ENCODE measurements at places on chromosomes 6 and 20.
A peak's percentile ranks its signal among the peaks of the same experiment; 100 is the strongest.

DNA sequence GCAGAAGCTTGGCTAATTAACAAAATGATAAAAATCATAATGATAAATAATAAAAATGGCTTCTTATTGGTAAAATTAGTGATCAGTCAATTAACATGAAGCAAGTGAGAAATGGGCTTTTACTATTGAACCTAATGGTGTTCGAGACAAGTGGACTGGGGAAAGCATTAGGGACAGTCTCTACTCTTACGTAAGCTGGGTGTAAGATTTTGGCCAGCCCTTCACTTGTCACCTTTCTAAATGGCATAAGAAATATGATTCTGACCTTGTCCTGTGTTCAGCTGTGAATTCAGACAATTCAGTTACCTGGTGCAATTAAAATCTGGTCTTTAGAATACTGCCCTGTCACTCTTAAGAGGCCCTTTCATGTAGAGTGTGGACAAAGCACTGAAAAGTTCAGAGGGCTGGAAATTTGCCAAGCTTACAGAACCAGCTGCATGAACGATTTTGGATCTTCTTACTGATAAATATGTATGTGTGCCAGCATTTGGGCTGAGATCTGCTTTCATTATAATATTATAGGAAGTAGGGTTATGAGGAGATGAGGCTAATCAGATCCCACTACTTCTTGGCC is 115.9 kb downstream of the QRSL1 start:
- DNase-seq, result no peak

GRCh38 chr20:52270696-52271095 is 79.1 kb upstream of the ZFP64 start:
- no peak for DNase-seq

GRCh38 chr20:10611357-10611756 is 62.4 kb downstream of the JAG1 start:
- DNase-seq, result peak; percentile 79

DNA sequence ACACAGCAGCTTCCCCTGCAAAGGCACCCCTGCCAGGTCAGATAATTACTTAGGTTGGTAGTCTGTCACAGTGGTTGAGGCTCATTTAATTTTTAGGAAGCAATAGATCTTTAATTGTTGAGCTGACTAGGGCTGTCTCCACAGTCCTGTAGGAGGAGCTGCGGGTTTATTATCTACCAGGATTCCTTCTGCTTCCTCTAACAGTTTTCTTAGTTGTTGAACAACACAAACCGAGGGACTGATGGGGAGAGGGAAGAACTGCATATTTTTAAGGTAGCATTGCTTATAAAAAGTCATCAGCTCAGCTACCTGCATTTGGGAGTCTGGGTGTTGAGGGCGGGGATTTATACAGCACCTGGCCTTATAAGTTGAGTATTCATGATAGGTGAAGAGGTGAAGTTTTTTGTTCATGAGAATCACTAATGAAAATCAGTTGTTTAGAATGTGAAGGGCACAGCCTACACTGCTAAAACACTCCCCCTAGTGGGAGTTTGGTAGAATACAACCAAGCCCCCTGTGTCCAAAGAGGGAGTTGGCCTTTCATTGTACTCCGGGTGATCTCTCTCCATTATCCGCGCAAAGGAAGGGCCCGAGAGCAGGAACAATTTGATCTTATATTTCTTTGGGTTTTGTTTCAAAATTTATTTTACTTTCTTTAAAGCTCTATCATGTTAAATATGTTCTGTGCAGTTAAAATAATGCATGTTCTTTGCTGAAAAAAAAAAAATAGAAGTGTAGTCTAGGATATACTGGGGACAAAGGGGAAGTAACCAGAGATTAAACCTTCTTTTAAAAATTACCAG is 69.6 kb downstream of the SSR1 start:
- peak; percentile 57 for DNase-seq

GRCh38 chr6:131635384-131636340 is 1.4 kb upstream of the ENPP3 start:
- no peak for DNase-seq

GRCh38 chr6:36544228-36544627 is 3.1 kb downstream of the STK38 start:
- no peak for DNase-seq

- DNase-seq, result no peak
Observed at GRCh38 chr20:10467681-10468339, 32.7 kb downstream of the SLX4IP start.

DNA sequence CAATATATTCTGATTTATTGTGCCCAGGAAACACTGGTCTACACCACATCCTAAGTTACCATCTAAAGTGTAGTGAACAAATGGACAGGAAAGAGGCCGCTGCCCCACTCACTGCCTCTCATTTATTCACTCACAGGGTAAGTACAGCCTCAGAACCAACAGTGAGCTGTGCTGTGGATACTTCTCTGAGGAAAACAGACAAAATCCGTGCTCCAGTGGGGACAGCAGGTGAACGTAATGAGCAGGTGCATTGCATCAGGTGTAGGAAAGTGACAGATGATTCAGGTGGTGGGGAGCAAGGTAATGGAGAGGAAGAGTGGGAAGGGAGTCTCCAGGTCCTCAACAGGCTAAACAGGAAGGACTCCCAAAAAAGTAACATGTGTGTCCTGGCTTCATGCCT is 8.4 kb upstream of the ULBP2 start:
- DNase-seq, result no peak

GRCh38 chr20:20063941-20064702 is 11.8 kb downstream of the CFAP61 start:
- no peak for DNase-seq

DNA sequence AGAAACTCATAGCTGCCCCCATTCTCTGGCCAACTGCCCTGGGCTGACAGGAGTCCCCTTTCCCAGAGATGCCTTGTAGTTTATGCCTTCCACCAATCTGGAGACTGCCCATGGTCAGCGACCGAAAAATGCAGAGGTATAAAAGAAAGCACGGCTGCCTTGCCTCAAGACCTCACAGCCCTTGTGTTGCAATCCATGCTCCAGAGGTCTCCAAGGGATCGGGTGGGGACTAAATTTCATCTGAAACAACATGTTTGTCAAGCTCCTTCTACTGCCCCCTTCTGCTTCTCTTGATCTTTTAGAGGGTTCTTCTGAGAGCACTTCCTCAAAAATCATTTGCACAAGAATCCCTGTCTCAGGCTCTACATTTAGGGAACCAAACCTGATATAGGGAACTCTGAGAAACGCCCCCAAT is 128.8 kb downstream of the PLCB1 start:
- DNase-seq, result no peak

- no peak for DNase-seq
Observed at GRCh38 chr20:57223648-57224489, 42.6 kb downstream of the BMP7 start.

DNA sequence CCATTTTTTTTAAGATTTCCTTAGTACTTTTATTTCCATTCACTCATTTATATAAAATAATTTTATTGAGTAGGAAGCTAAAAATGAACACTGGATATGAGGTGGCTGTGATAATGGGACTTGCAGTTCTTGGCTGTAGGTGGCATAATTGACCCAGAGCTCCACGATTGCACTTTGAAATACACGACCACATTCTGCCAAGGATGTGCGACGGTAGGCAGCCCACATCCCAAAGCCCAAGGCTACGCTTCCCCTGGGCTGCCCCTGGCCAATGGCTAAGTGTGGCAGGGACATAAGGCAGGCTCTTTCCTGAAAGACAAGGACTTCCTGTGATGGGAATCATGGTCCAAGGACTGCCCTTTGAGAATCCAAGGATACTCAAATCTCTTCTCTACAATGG is 43.7 kb upstream of the ADTRP start:
- no peak for DNase-seq

DNA sequence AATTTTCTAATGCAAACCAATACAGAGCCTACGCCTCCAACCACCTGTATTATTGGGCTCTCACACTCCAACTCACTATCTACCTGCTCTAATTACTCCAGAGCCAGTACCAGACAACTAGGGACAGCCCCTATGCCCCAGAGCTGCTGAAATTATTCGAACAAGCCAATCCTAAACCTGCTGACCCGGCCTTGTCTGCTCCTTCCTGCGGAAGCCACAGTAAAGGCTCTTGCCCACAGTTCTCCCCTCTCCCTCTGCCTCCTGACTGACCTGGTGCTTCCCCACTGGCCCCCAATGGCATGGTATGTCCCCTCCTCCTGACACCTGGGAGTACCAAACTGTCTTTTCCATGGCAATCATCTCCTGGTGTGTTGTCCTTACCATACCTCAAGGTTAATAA is 4.1 kb upstream of the TOX2 start:
- DNase-seq, result no peak

GRCh38 chr6:56541030-56541600 is 101.6 kb downstream of the DST start:
- DNase-seq, result no peak

GRCh38 chr6:128327890-128328289 is 192.5 kb downstream of the PTPRK start:
- DNase-seq, result peak; percentile 28

DNA sequence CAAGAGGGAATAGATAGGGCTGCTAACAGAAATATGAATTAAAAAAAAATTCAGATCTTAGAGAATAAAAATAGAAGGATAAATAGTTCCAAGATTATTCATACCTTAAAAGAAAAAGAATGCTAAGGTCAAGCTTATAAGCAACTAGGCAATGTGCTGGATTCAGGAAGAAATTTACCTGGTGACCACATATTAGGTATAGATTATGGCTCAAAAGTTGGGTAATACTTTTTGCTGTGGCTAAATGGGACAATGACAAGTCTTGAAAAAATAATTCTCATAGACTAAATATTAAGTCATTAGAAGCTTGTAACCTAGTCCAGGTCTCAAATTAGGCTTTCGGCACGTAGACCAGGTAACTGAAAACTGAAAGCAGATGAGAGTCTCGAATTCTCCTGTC is 17.2 kb downstream of the MAP3K5 start:
- DNase-seq, result no peak

- DNase-seq, result peak; percentile 79
Observed at GRCh38 chr20:45934046-45934585, 367 bp upstream of the PCIF1 start.

GRCh38 chr6:36442103-36442670 is 467 bp downstream of the PXT1 start:
- no peak for DNase-seq

- DNase-seq, result no peak
Observed at GRCh38 chr20:21238818-21239536, 64.2 kb upstream of the XRN2 start.

DNA sequence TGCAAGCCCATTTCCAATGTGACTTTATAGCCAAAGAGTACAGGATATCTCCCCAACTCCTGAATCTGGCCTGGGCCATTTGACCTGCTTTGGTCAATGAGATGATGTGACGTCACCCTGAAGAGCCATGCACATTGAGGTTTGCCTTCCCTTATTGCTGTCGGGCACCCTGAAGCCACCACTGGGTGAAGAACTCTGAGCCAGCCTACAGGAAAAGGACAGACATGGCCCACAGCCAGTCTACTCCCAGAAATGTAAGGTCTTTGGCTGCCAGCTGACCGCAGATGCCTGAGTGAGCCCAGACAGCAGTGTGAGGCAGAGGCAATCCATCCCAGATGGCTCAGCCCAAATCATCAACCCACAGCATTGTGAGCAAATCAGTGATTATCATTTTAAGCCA is 3.7 kb upstream of the SYNDIG1 start:
- DNase-seq, result no peak

GRCh38 chr6:159572439-159573110 is 120.5 kb downstream of the SOD2 start:
- no peak for DNase-seq

GRCh38 chr20:40414843-40415615 is 274.0 kb downstream of the MAFB start:
- no peak for DNase-seq

GRCh38 chr20:48787861-48788375 is 39.9 kb downstream of the PREX1 start:
- no peak for DNase-seq

GRCh38 chr6:6466967-6467761 is 121.4 kb upstream of the LY86 start:
- no peak for DNase-seq

GRCh38 chr6:143368426-143368825 is 82.1 kb downstream of the ADAT2 start:
- no peak for DNase-seq

GRCh38 chr6:1629316-1629715 is 19.6 kb downstream of the FOXC1 start:
- no peak for DNase-seq

GRCh38 chr6:131727868-131728267 is 17.1 kb upstream of the CTAGE9 start:
- no peak for DNase-seq

DNA sequence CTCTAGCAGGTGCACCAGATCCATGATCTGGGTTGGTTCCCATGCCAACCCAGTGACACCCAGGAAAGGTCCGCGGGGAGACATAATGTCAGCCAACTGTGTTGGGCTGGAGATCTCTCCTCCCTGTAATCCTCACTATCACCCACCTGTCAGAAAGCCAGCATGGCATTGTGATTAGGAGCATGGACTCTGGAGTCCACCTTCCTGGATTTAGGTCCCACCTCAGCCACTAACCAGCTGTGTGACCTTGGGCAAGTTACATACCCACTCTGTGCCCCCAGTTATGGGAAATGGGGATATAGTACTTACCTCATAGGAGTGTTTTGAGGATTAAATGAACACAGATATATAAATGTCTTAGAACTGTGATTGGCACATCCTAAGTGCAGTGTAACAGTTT is 97.9 kb downstream of the ZDHHC14 start:
- no peak for DNase-seq

DNA sequence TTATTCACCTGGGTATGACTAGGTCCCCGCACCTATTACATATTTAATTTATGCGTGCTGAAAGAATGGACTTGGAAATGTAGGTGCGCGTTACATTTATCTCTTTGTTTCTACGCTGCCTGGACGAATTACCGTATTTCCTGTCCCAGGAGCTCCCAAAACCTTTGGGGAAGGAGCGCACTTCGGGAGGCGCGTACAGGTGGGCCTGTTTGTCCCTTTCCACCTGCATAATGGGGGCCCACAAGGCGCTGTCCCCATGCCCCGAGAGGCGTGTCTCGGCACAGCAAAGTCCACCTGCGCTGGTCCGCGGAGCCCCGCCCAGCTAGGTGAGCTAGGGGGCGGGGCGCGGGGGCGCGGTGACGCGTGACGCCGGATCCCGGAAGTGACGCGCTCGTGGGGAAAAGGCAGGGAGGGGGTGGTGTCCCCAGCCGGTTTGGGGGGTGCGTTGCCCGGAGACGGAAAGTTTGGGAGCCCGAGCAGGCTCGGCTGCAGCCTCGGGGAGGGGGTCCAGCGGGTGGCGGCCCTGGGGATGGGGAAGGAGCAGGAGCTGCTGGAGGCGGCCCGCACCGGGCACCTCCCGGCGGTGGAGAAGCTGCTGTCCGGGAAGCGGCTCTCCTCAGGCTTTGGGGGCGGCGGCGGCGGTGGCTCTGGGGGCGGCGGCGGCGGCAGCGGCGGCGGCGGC is at the start of gene ANKS1A:
TSS of gene ANKS1A (plus strand) at position 382 of the 682 bp plus-strand sequence. CDS start at position 530, 148 bp downstream.
- peak; percentile 92 for DNase-seq

- DNase-seq, result no peak
Observed at GRCh38 chr20:5156675-5157448, 30.1 kb downstream of the CDS2 start.

- no peak for DNase-seq
Observed at GRCh38 chr6:6771224-6771945, 182.9 kb downstream of the LY86 start.

All from H9 (cell line).